Activated CD4-positive, alpha-beta T cell treated with anti-CD3 and anti-CD28 coated beads for 36 hours (primary cell): ENCODE measurements at places on chromosomes 5 and 9. TPM values are rescaled to one million over a fixed set of nuclear protein-coding genes. Genes with fewer than 3 reads are reported as not detected.

- no peak overlapping the region for H3K27ac ChIP-seq
- no peak overlapping the region for H3K4me3 ChIP-seq
- H3K36me3 ChIP-seq, result no peaks in the 10 kb centered on the region
- no peak for DNase-seq
- no peaks in the 10 kb centered on the region for H3K27me3 ChIP-seq
Measured at GRCh38 chr5:29983528-29984155, 1209.8 kb upstream of the CDH6 start.

Gene SHISAL2B
- not detected for total RNA-seq

Gene CCDC180
- 1.3 TPM for total RNA-seq

GRCh38 chr9:92455217-92455616 lies 27.1 kb downstream of the ASPN start:
- H3K27ac ChIP-seq, result no peak overlapping the region
- no peaks in the 10 kb centered on the region for H3K27me3 ChIP-seq
- peak; percentile 19 for DNase-seq
- H3K36me3 ChIP-seq, result no peaks in the 10 kb centered on the region

DNA sequence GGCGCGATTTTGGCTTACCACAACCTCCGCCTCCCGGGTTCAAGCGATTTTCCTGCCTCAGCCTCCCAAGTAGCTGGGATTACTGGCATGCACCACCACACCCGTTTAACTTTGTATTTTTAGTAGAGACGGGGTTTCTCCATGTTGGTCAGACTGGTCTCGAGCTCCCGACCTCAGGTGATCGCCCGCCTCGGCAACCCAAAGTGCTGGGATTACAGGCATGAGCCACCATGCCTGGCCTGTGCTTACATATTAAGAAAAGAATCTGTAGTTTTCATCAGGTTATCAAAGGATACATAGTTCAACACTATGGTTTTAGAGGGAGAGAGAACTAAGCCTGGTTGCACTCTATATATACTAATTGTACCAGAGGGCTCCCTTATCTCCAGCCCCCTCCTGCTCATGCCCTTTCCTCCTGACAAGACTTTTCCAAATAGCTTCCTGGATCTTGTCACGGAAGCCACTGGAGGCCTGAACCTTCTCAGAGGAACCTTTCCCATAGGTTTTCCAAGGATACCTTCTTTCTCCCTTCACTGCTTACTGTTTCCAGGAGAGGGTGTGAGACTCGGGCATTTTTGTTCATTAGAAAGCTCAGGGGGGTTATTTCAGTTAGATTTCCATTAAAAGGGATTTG lies 53.1 kb downstream of the SLC44A1 start:
- DNase-seq, result no peak
- no peaks in the 10 kb centered on the region for H3K27me3 ChIP-seq
- H3K27ac ChIP-seq, result no peak overlapping the region
- H3K4me1 ChIP-seq, result peaks cover 17% of the 10 kb centered on the region
- H3K4me3 ChIP-seq, result no peak overlapping the region

Gene ANXA2R
- 3.2 TPM for total RNA-seq

GRCh38 chr5:82595113-82595512 lies 317.0 kb upstream of the RPS23 start:
- peaks cover 12% of the 10 kb centered on the region for H3K27me3 ChIP-seq
- no peak overlapping the region for H3K27ac ChIP-seq
- no peaks in the 10 kb centered on the region for H3K4me1 ChIP-seq

Gene MUSK
- total RNA-seq, result not detected

GRCh38 chr9:81410201-81410600 lies 279.1 kb downstream of the TLE1 start:
- no peaks in the 10 kb centered on the region for H3K36me3 ChIP-seq
- H3K27me3 ChIP-seq, result no peaks in the 10 kb centered on the region
- no peak for DNase-seq
- H3K4me3 ChIP-seq, result no peak overlapping the region

DNA sequence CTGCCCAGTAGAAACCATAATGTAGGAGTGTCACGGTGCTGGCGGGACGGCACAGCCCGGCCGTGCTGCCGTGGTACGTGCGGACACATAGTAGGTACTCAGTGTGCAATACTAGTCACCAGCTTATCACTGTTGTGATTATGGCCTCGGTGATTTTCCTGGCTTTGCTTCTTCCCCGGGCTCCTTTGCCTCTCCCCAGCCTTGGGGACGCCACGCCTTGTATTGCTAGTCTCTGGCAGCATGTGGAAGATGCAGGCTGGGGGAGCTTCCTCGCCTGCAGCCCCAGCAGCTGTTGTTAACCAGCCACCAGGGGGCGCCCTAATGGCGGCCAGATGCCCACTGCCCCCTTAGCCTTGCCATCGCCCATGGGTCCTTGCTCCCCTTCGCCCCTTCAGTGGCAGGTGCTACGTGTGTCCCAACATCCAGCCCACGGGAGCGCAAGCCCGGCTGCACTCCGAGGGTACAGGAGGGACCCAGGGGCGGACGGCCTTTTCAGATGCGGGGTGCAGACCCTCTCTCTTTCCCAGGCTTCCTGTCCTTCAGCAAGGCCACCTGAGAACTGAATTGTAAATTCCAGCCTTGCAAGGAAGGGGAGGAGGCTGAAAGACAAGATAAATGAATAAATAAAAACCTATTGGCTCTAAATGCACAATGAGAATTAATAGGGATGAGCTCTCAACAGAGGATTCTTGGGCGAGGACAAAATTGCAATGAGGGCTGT lies 8.0 kb downstream of the NTNG2 start:
- DNase-seq, result peak; percentile 79
- no peak overlapping the region for H3K27ac ChIP-seq
- H3K4me3 ChIP-seq, result no peak overlapping the region
- no peaks in the 10 kb centered on the region for H3K4me1 ChIP-seq
- peaks cover 33% of the 10 kb centered on the region for H3K27me3 ChIP-seq

DNA sequence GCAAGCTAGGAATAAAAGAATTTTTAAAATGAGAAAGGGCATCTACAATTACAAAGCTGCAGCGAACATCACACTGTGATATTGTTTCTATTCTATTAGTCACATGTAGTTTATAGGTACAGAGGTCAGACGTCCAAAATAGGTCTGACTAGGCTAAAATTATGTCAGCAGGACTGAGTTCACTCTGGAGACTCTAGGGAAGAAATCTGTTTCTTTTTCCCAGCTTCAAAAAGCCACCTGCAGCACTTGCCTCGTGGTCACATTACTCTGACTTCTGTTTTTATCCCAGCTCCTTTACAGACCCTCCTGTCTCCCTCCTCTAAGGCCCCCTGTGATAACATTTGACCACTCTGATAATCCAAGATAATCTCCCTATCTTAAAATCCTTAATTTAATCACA lies 5.1 kb upstream of the CKS2 start:
- DNase-seq, result no peak
- H3K27ac ChIP-seq, result no peak overlapping the region
- peaks cover 15% of the 10 kb centered on the region for H3K4me1 ChIP-seq
- no peak overlapping the region for H3K4me3 ChIP-seq
- H3K36me3 ChIP-seq, result peaks cover 19% of the 10 kb centered on the region

DNA sequence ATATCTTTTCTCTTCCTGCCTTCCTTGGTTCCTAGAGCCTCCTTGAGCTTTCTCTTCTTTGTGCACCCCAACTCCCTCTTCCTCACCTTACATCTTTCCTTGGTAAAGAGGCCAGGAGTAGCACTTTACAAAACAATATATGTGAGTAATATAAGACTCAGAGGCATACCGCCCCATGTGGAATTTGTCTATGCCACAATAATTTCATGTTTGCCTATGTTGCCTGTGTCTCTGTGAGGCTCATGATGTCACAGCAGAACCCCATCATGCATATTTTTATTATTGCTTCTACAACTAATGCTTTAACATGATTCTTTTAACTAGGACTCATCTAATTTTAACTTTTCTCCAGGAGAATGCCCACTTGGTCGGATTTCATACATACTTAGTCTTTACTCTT lies 15.0 kb upstream of the LVRN start:
- H3K36me3 ChIP-seq, result no peaks in the 10 kb centered on the region
- H3K4me3 ChIP-seq, result no peak overlapping the region
- DNase-seq, result no peak
- no peak overlapping the region for H3K27ac ChIP-seq
- H3K27me3 ChIP-seq, result peaks cover 14% of the 10 kb centered on the region

Gene N4BP3
- 3.7 TPM for total RNA-seq

- H3K4me1 ChIP-seq, result no peaks in the 10 kb centered on the region
- no peak overlapping the region for H3K4me3 ChIP-seq
- no peaks in the 10 kb centered on the region for H3K36me3 ChIP-seq
- no peak for DNase-seq
- H3K27ac ChIP-seq, result no peak overlapping the region
Measured at GRCh38 chr9:12694013-12694412, 828 bp downstream of the TYRP1 start.

Gene PARP8
- total RNA-seq, result 38.8 TPM

Gene MROH2B
- not detected for total RNA-seq

- DNase-seq, result no peak
- peaks cover 12% of the 10 kb centered on the region for H3K4me1 ChIP-seq
- H3K36me3 ChIP-seq, result no peaks in the 10 kb centered on the region
- H3K27me3 ChIP-seq, result peaks cover 2% of the 10 kb centered on the region
Measured at GRCh38 chr5:57032151-57032551, 80.2 kb upstream of the MIER3 start.

Gene PCDHB16
- total RNA-seq, result not detected

- no peak overlapping the region for H3K27ac ChIP-seq
- peaks cover 67% of the 10 kb centered on the region for H3K4me1 ChIP-seq
- H3K4me3 ChIP-seq, result no peak overlapping the region
- no peak for DNase-seq
- H3K27me3 ChIP-seq, result no peaks in the 10 kb centered on the region
Measured at GRCh38 chr5:67200809-67201562, 4.4 kb upstream of the CD180 start.

DNA sequence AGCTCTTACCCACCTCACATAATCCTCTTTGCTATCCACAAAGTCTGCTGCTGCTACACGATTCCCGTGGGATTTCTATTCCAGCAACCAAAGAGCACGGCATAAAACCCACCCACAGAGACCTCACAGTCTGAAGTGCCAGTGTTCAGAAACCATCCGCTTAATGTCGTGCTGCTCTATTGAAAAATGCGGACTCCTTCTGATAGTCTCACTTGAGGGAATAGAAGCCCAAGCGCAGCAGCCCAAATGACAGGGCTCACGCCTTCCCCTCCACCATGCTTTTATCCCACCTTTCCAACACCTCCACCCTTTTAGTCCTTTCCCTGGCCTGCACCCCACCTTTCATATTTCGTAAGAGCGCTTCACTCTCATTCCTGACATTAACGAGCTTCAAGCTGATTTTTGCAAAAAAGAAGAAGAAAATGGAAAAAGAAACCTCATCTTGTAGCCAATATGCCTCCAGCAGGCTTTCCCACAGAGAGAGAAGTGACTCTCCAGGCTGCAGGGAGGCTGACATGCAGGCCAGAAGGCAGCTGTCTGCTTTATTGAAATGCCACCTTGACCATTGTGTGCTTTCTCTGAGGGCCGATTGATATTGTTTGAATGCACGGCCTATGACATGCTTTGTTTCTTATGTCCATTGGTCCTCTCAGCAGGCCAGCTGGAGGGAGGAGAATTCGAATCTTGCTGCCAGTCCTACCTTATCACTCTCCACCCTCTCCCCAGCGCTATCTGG lies 70.6 kb upstream of the PCSK1 start:
- peaks cover 4% of the 10 kb centered on the region for H3K27me3 ChIP-seq
- no peaks in the 10 kb centered on the region for H3K4me1 ChIP-seq
- H3K36me3 ChIP-seq, result no peaks in the 10 kb centered on the region

Gene CD74
- 217 TPM for total RNA-seq

DNA sequence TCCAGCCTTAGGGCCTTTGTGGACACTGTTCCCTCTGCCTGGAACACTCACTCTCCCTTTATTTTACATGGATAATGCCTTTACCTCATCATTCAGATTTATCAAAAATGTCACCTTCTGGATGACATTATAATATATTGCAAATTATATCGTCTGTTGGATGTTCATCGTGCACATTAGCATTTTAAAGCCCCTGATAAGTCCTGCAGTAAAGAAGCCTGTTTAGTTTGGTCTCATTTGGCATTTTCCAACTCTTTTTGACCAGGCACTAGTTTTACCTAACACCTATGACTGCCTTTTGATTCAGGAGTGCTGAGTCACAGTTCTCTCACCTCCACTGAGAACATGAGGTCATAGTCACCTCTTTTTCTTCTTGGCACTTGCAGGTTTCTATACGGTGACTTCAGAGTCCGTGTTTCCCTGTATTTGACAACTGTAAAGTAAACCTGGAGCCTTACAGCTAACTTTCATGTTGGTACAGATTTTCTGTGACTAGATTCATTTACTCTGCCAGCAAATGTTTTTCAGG lies 57.7 kb upstream of the STC2 start:
- H3K27me3 ChIP-seq, result peaks cover 13% of the 10 kb centered on the region
- H3K36me3 ChIP-seq, result no peaks in the 10 kb centered on the region
- no peaks in the 10 kb centered on the region for H3K4me1 ChIP-seq
- no peak overlapping the region for H3K4me3 ChIP-seq
- no peak overlapping the region for H3K27ac ChIP-seq

DNA sequence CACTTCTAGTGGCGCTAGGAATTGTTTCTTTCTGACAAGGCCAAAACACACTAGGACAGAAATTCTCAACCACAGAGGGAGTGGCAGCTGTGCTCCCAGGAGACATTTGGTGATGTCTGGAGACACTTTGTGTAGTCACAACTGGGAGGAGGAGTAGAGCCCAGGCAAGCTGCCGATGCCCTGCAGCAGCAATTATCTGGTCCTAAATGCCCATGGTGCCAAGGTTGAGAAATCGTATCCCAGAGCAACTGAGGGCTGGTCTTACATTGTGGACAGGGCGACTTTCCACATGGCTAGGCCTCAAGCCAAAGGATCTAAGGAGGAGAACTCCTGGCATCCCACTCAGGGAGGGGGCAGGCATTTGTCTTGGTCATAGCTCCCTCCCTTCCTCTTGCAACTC lies 259.9 kb downstream of the GADD45G start:
- DNase-seq, result no peak
- no peak overlapping the region for H3K4me3 ChIP-seq
- no peak overlapping the region for H3K27ac ChIP-seq
- no peaks in the 10 kb centered on the region for H3K36me3 ChIP-seq

DNA sequence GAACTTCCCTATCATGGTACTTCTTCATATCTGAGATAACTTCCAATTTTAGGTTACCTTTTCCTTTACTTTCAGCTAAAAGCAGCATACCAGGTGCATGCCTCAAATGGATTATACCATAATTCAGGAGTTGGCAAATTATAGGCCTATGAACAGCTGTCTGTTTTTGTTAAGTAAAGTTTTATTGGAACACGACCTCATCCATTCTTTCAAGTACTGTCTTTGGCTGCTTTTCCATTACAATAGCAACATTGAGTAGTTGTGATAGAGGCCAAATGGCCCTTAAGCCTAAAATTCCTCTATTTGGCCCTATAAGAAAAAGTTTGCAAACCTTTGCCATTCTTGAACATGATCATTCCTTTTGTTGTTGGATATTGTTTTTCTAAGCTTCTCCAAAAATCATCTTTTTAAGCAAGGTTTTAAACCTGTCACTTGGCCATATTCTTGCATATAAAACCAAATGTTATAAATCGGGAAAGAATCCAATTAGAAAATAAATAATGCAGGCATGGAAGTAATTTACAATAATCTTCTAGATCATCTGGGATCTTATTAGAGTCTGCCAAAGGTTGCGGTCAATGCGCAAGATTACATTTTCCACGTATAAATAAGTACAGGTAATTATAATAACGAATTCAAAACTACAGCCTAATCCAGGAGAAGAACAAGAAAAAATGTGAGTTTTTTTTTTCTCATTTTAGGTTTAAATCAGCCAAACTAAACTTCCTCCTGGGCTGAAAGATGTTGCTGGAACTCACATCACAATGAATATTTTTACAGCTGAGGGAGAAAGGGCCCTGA lies 226.5 kb upstream of the ANKRD55 start:
- no peak for DNase-seq
- H3K36me3 ChIP-seq, result no peaks in the 10 kb centered on the region
- H3K4me3 ChIP-seq, result no peak overlapping the region
- H3K27ac ChIP-seq, result no peak overlapping the region
- H3K27me3 ChIP-seq, result no peaks in the 10 kb centered on the region

- H3K36me3 ChIP-seq, result no peaks in the 10 kb centered on the region
- peaks cover 2% of the 10 kb centered on the region for H3K4me1 ChIP-seq
Measured at GRCh38 chr9:70609542-70610286, 195.3 kb upstream of the KLF9 start.
